ENCODE measurements at places on chromosomes 3 and 15.

GRCh38 chr3:133494469-133494868 lies 79.0 kb upstream of the CDV3 start:
- no peak for DNase-seq

DNA sequence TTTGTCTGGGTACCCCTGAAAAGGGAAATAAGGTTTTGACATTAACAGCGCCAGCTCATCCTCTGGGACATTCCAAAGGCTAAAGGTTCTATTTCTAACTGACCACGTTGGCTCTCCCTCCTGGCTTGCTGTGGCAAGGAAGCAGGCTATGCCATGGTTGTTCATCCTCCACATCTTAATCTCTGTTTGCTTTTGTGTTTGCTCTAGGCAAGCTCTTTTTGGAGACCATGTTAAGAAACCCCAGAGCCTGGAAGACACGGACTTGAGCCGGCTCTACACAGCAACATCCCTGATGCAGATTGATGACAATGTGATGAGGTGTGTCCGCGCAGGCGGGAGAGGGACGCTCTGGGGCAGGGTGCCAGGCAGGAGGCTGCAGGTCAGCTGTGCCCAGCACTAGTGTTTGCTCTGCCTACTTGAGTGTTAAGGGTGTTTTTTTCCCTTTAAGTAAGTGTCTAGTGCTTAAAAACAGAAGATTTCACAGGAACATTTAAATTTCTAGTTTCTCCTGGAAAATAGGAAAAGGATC lies 33.3 kb downstream of the RLBP1 start:
- no peak for DNase-seq

GRCh38 chr15:82999905-83000671 lies 11.4 kb downstream of the C15orf40 start:
- DNase-seq: no peak

DNA sequence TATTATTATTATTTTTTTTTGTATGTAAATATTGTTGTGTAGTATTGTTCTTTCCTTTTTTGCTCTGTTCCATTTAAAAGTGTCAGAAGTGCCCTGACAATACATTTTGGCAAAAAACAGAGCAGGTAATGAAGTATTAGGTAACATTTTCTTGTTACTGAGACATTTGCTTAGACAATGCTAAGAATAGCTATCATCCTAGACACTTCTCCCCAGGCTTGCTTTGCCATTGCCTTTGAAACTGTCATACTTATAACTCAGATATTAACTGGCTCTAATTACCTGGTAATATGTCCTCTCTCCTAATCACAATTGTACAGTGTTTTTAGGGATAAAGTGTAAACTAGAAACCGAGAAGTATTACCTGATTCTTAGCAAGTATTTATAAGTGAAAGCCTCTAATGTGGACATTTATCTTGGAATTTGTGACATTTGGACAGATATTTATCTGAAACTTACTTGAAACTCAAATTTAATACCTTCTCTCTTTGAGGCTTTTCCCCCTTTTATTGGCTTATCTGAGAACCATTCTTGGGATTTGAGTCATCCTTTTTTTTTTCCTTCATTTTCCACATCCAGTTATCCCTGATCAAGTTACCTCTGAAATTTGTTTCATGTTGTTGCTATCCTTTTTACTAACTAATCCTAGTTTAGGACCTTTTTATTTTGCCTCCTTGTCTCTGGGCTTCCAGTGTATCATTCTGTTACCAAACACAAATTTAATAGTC lies 13.1 kb downstream of the ARIH1 start:
- DNase-seq: no peak

DNA sequence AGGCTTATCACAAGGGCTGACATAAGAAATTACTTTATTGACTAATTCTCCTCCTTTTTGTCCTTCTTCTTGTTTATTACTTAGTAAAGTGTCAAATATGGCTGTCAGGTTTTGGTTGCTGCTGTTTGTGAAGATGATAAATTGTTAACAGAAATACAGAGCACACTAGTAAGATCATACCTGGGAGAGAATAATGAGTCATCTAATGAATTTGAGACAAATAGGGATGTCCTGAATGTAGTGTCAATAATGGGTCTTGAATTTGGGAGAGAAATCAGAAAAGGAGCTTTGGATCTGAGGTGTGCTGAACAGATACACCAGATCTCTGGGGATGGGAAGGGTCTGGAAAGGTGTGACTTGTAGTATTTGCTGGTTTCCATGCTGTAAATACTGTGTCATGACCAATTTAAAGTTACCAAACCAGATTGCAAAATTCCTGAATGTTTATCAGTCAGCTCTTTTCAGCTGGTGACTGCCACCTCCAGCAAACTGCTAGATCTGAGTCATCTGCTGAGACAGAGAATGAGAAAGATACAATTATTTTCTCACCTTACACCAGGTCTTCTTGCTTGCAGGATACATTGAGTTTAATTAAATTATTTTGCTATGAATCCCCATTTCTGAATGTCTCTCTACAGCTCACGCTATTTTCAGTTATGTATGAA lies 76.7 kb upstream of the SATB1 start:
- no peak for DNase-seq

- DNase-seq: no peak
Observed at GRCh38 chr15:81047928-81048327, 47.2 kb downstream of the TLNRD1 start.

- DNase-seq: no peak
Observed at GRCh38 chr15:78880813-78881212, 8.1 kb downstream of the MORF4L1 start.

DNA sequence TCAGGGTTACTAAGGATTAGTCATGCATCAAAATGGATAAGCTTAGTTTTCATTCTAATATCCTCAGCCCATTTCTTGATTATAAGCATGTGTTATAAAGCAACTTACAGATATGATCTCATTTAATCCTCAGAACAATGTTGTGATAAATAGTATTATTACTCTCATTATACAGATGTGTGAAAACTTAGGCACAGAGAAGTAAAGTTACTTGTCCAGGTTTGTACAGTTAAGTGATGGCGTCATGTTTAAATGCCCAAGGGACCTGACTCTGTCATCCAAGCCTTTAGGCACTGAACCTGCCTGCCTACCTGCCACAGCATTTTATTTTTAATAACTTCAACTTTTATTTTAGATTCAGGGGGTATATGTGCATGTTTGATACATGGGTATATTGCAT lies 472.9 kb upstream of the SEMA6D start:
- no peak for DNase-seq

DNA sequence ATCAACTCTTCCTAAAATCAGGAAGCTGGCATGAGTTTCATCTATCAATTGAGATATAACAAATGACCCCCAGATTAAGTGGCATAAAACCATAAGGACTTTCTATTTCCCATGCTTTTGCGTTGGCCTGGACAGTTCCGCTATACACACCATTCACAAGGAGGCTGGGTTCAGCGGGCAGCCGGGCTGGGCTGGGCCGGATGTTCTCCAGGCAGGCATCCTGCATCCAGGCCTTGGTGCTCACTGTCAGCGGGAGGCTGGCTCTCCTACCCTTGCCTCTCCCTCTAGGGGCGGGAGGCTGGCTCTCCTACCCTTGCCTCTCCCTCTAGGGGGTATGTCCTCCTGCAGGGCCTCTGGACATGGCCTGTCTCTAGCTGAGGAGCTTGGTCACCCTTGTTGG lies 266.0 kb upstream of the ARRDC4 start:
- DNase-seq: no peak

DNA sequence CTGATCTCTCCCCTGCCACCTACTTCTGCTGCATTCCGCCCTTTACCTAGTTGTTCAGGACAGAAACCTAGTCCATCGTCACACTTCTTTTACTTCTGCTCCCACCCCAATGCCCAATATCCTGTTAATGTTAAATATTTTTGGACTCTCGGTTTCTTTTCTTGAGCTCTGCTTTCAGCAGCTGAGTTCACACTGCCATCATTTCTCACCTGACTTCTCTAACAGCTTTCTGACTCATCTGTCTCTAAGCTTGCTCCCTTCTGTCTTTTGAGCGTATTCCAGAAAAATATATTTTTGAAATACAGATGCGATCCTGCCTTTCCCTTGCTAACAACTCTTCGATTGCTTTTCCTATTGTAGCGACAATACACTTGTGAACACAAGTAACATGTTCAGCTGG lies 183.4 kb downstream of the KLHL25 start:
- no peak for DNase-seq

DNA sequence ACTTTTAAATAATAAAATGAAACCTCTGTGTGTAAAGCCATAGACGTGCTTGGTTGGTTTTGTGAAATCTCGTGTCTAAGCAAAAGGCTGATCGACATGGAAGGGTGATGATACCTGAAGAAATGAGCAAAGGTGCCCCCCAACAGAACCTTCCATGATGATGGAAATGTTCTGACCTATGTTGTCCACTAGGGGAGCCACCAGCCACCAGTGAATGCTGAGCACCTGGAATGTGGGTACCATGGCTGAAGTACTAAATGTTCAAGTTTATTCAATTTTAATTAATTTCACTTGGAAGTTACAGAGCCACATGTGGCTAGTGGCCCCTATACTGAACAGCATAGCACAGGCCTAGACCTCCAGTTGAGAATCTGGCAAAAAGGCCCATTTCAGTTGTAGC lies 158.8 kb downstream of the POLR2M start:
- DNase-seq: no peak

- no peak for DNase-seq
Observed at GRCh38 chr3:63934041-63934866, 22.1 kb upstream of the SCAANT1 start.

- peak; percentile 75 for DNase-seq
Observed at GRCh38 chr3:52277071-52277964, 1.1 kb downstream of the WDR82 start.

GRCh38 chr3:48708481-48708889 lies 8.5 kb downstream of the IP6K2 start:
- no peak for DNase-seq

DNA sequence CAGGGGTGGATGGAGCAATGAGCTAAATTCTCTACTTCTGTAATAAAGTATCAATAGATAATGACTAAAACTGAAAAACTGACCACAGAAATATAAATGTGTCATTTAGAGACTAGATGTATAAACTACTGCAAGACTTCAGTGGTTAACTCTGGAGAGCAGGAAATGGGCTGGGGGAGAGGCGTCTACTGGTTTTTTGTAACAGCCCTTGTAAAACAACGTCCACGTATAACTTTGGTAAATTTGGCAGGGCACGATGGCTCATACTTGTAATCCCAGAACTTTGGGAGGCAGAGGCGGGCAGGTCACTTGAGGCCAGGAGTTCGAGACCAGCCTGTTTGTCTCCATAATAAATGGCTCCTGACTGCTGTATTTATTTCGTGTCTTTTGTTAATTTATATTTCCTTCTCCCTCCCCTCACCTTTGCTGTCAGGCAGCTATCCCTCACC lies 12.5 kb downstream of the RAB27A start:
- peak; percentile 52 for DNase-seq

- DNase-seq: no peak
Observed at GRCh38 chr3:168322941-168323340, 227.2 kb upstream of the GOLIM4 start.

- DNase-seq: no peak
Observed at GRCh38 chr15:29262738-29263137, 6.9 kb downstream of the NSMCE3 start.

- no peak for DNase-seq
Observed at GRCh38 chr3:36132214-36132613, 248.1 kb upstream of the STAC start.

- no peak for DNase-seq
Observed at GRCh38 chr15:66953523-66954229, 111.7 kb upstream of the SMAD3 start.

DNA sequence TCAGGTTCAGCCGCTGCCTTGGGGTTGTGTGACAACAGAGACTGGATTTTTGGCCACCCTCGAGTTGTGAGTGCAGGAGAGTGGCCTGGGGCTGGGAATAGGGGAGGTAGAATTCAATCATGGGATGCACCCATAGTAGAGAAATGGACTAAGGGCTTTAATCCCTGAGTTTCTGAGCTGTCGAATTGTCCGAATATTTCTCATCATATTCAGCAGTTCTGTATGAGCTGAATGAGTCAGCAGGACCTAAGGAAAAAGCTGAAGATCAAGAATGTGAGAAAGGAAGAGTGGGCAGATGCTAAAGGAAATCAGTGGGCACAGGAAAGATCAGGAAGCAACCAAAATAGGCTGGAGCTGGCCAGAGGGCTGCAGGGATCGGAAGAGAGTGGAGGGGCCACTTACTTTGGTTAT lies 44.4 kb upstream of the SACM1L start:
- no peak for DNase-seq
